ENCODE measurements at places on chromosomes 12 and 14. TPM values are rescaled to one million over a fixed set of nuclear protein-coding genes. Genes with fewer than 3 reads are reported as not detected.

KIF26A gene
- not detected for total RNA-seq

SLC48A1 gene
- 25.1 TPM for total RNA-seq

TAS2R7 gene
- total RNA-seq = not detected

C12orf54 gene
- total RNA-seq = not detected

DIP2B gene
- 26.7 TPM for total RNA-seq

POTEM gene
- not detected for total RNA-seq

RPGRIP1 gene
- not detected for total RNA-seq

RGS6 gene
- not detected for total RNA-seq

CMTM5 gene
- 0.49 TPM for total RNA-seq

GRCh38 chr14:96747006-96747405 lies 50.2 kb upstream of the VRK1 start:
- no peak for DNase-seq

- DNase-seq = no peak
These were observed 12.6 kb upstream of the PRPH start for GRCh38 chr12:49282302-49282701.

GRCh38 chr12:131028587-131029338 lies 75.1 kb downstream of the ADGRD1 start:
- no peak for DNase-seq

- DNase-seq = no peak
These were observed 101.4 kb downstream of the FOXA1 start for GRCh38 chr14:37493606-37494005.

- DNase-seq = peak; percentile 39
These were observed 700 bp downstream of the KCNJ8 start for GRCh38 chr12:21773806-21774205.

GRCh38 chr12:105559310-105559709 lies 228.8 kb downstream of the C12orf75 start:
- DNase-seq = no peak

- peak; percentile 77 for DNase-seq
These were observed 7.1 kb upstream of the WASHC4 start for GRCh38 chr12:105100207-105100985.

DNA sequence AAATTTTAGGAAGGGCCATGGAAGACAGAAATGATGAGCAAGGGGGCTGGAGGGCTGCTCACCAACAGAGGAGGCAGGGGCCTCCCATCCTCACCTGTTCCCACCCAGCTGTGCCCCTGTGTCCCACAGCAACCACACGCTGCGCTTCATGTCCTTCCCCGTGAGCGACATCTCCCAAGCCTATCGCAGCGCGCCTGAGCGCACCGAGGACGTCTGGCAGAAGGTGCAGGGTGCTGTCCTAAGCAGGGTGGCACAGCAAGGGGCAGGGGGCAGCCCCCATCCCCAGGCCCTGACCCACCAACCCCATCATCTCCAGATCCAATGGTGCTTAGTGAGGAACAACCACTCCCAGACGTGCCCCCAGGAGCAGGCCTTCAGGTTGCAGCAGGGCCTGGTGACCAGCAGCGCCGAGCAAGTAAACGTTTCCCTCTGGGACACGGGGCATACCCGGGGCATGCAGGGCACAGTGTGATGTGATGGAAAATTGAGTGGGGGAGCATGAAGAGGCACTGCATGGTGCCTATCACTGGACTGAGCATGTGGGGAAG lies 8.1 kb downstream of the CARMIL3 start:
- no peak for DNase-seq

DNA sequence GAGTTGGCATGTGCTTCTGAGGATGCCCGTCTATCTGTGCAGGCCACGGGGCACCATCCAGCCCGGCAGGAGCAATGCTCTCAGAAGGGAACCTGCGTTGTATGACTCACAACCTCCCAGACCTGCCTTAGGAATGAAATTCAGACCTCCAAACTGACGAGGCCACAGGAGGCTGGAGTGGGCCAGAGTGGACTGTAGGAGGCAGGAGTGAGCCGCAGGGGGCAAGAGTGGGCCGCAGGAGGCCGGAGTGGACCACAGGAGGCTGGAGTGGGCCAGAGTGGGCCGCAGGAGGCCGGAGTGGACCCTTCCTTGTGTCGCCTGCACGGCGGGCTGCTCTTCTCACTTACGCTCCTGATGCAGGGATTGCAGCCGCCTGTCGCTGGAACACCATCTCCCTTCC lies 11.1 kb upstream of the FBRSL1 start:
- no peak for DNase-seq

DNA sequence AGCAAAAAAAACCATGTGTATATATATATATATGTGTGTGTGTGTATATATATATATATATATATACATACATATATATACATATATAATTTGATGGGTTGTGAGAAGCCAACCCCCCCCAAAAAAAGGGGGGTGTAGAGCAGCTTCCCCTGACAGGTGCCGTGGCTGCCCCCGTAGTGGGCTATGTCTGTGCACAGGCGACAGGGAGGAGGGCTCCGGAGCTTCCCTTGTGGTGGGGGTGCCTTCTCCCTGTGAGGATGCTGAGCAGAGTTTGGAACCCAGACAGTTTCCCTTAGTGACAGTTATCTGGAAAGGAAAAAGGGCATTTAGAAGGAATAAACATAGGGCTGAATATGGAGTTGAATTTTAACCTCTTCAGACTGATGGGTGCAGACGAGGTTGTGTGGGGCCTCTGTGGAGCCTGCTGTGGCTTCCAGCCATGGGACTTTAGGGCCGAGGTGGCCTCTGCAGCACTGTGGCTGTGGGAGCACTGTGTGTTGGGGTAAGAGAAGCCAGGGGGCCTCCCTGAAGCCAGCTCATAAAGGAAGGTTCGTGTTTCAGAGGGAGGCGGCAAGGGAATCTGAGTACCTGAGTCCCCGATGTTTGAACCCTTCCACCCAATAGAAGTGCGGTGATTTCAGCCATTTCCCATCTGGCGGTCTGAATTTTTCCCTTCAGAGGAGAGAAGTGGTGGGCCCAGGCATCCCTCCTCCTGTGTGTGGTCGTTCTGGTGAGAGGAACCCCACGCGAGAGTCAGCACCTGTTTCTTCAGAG lies 19.8 kb downstream of the XRCC3 start:
- DNase-seq = no peak

- DNase-seq = peak; percentile 59
These were observed 48.7 kb downstream of the NEUROD4 start for GRCh38 chr12:55068416-55069010.

GRCh38 chr14:88417594-88417993 lies 32.1 kb downstream of the SPATA7 start:
- no peak for DNase-seq

- DNase-seq = peak; percentile 81
These were observed 880.3 kb upstream of the MGAT4C start for GRCh38 chr12:87136330-87136976.

DNA sequence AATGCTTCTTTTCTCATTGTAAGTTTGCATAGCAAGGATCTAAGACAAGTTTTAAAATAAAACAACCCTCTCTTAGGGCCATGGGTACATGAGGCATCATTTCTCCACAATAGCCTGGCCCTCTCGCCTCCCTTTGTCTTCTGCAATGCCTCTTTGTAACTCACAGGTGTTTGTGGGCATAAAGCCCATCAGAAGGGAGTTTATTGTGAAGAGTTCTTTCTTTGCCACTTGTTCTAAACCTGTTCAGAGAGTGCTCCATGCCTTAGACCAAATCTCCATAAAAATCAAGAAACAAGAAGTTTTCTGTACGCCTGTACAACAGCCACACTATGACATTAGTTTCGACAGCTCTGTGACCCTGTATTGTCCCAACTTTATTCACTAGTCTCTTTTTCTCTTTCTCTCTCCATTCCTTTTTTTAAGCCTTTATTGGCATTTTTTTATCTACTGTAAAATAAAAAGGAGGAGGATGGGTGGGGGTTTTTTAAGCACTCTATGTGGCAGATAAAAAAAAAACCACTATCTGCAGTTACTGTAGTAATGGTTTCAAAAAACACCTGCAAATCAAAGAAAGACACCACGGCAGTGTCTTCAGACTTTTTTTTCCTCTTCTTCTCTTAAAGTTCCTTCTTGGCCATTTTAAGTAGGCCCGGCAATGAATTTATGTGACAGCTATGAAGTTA lies 1.6 kb downstream of the C12orf42 start:
- no peak for DNase-seq

GRCh38 chr12:14629832-14630710 lies 62.4 kb upstream of the PLBD1 start:
- DNase-seq = peak; percentile 83

- DNase-seq = no peak
These were observed 40.5 kb downstream of the ALKBH1 start for GRCh38 chr14:77667331-77667730.

DNA sequence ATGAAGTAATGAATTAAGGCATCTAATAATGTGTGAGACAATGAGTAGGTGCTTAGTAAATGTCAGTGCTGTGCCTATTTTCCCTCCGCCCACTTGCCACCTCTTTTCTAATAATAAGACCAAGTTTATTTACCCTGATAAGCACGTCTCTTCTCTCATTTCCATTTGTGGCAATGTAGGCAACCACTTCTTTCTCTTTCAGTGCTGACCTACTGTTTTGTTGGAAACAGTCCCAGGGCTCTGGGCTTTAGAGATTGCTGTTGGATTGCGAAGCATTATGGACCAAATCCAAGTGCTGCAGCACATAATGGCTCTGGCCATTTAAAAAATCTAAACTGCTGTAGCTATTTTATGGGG lies 141.3 kb upstream of the PLEKHG7 start:
- DNase-seq = peak; percentile 97

- no peak for DNase-seq
These were observed 22.1 kb upstream of the ITPK1 start for GRCh38 chr14:93137864-93138263.

DNA sequence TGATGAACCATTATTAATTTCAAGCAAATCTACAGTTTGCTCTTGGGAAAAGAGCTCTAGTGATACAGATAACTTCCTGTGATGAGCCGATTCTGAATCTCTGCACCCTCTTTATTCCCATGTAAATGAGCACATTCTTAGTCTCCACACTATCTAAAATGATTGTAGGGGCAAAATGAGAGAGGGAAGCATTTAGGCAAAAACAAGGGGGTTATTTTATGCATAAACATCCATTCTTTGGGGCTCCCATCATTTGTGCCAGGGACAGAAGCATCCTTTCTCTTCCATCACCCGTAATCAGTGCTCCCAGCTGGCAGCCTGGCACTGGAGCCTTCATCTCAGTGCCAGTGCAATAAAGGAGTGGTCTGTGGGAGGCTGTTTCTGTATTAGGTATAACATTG lies 1.7 kb upstream of the GPD1 start:
- no peak for DNase-seq

DNA sequence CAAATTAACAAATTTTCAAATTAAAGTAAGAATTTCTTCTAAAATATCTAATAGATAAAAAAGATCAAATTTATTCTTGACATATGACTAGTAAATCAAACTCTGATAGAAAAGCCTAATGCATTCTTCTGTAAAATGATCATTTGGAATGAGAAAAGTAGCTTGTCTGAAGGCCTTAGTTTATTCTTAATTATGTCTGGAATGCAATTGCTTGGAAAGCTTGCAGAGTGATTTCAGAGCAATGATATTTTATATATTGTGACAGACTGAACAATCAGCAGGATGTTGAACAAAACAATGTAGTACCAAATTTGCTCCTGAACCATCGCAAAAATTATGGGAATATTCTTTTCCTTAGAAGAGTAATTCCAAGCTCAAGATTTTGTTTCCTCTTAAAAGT lies 789.6 kb upstream of the NOVA1 start:
- DNase-seq = no peak

GRCh38 chr14:39097159-39097558 lies 5.9 kb downstream of the SEC23A start:
- DNase-seq = peak; percentile 18

GRCh38 chr14:39157491-39157890 lies 12.6 kb downstream of the TRAPPC6B start:
- no peak for DNase-seq

DNA sequence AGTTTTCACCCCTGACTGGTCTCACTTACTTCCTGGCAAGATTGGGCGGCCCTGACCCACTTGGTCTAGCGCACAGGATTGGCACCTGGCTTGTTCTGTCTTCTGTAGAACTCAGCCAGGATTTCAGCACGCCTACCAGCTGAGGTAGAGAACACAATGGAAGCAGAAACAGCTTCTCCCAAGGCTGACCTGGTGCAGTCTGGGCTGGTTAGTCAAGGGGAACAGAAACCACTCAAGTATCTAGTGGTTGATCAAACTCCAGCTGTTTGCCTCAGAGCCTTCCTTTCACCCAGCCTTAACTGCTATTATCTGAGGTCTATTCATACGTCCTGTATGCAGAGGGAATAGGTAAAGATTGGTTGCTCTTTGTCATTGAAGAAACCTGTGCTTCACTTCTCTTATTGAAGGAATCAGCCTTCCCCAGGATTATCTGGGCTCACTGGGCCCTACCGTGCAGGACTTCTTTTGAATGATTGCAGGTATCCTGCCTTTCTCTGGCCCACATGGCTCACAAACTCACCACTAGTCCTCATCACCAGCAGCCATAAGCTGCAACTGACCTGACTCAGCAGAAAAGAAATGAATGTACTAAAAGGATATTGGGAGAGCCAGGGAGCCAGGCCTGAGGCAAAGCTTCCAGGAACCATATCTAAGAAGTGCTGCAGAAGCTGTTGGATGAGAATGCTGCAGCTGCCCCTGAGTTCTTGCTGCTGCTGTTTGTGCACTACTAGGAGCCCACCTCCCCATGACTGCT lies 2.5 kb upstream of the PLEKHD1 start:
- DNase-seq = no peak

All from fibroblast of the aortic adventitia (primary cell).